Activated naive CD4-positive, alpha-beta T cell treated with anti-CD3 and anti-CD28 coated beads for 36 hours (primary cell): ENCODE measurements at places on chromosomes 13 and 19.

- DNase-seq: no peak
These were observed 15.5 kb upstream of the DCLK1 start for GRCh38 chr13:36146511-36147269.

- DNase-seq: no peak
These were observed 138.0 kb downstream of the TNFSF13B start for GRCh38 chr13:108407495-108407894.

DNA sequence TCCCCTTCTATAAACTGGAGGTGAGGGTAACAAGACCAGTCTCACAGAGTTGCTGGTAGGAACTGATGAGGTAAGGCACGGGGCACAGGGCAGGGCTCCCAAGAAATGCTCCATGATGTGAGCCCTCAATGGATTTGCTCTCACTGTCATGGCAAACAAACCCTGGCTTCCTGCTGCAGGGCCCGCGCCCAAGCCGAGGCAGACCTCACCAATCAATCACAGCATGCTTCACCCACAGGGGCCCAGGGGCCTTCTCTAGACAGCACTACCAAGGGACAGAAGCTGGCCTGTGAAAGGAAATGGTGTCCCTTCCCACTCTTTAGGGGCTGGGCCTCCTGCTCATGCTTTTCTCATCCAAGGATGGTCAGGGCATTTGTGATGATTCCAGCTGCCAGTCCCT, 25.9 kb upstream of the PLA2G4C start:
- DNase-seq: no peak

DNA sequence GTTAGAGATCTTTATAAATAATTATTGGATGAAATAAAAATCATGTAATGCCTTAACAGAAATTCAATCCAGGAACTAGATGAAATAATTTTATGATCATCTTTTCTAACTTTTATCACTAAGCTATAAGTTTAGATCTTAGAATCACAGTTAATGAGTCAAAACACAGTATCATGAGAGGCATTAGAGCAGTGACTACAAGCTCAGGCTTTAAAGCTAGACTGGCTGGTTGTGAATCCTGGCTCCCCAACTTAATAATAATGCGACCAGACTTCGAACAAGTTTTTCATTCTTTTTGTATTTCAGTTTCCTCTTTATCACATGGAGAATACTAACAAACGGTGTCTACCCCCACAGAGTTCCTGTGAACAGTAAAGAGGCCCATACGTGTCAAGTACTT, 108.6 kb downstream of the MYCBP2 start:
- no peak for DNase-seq

GRCh38 chr13:38617936-38618335, 68.9 kb upstream of the FREM2 start:
- no peak for DNase-seq

- DNase-seq: peak; percentile 67
These were observed at the start of gene FOXA3 for GRCh38 chr19:45863840-45864628. Gene FOXA3 (plus strand): TSS chr19:45864326. CDS start chr19:45864457, 131 bp downstream.

DNA sequence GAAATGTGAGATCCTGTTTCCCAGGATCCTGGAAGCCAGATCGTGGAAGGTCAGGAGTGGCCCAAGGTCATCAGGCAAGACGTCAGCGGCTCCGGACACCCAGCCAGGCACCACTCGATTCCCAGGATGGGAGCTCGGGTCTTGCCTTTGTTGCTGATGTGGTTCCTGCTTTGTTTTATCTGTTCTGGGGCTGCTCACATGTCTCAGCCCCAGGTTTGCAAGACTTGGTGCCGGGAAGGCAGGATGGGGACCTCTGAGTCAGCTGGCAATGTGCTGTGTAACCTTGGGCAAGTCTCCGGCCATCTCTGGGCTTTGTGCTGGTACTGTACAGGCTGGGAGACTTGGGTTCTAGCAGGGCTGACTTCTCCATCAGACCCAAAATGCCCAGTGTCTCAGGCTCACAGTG, 1.4 kb upstream of the FCHO1 start:
- peak; percentile 80 for DNase-seq

DNA sequence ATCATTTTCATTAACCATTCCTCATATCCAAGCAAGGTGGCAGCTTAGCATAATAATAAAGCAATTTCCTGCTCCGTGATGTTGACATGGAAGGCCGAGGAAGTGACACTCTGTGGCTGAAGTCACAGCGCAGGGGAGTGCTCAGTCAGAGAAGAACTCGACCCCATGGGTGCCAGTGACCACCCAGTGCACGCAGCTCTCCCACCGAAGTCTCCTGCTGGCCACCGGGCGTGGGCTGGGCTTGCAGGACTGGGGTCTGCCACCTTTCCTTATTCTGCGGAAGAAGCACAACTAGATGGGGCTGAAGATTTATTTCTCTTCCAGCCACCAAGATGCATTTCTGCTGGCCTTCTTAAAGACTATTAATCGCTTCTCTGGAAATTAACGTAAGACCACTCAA, 132.1 kb upstream of the SPACA7 start:
- DNase-seq: no peak

- no peak for DNase-seq
These were observed 152.1 kb upstream of the SOX21 start for GRCh38 chr13:94864474-94864873.

- DNase-seq: no peak
These were observed 9.1 kb downstream of the CDADC1 start for GRCh38 chr13:49256841-49257240.

- no peak for DNase-seq
These were observed 38.0 kb upstream of the DOCK9 start for GRCh38 chr13:99015606-99016490.

DNA sequence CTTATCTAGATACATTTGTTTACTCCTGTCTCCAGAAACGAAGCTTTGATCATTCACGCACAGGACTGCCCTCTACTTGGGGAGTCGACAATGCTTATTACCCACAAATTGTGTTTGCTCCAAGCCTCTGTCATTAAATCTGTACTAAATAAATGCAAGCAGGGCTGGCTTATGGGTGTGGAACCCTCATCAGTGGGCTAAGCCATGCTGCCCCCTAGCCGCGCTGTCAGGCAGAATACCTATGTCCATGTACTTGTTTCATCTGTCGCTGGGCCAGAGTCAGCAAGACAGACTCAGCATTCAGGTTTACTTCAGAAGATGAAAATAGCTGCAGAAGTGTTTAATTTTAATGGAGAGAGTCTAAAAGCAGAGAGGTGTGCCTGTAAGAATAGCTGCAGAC, 110.0 kb upstream of the PRR20A start:
- DNase-seq: no peak

GRCh38 chr13:85216576-85216975, 582.6 kb downstream of the SLITRK6 start:
- no peak for DNase-seq

DNA sequence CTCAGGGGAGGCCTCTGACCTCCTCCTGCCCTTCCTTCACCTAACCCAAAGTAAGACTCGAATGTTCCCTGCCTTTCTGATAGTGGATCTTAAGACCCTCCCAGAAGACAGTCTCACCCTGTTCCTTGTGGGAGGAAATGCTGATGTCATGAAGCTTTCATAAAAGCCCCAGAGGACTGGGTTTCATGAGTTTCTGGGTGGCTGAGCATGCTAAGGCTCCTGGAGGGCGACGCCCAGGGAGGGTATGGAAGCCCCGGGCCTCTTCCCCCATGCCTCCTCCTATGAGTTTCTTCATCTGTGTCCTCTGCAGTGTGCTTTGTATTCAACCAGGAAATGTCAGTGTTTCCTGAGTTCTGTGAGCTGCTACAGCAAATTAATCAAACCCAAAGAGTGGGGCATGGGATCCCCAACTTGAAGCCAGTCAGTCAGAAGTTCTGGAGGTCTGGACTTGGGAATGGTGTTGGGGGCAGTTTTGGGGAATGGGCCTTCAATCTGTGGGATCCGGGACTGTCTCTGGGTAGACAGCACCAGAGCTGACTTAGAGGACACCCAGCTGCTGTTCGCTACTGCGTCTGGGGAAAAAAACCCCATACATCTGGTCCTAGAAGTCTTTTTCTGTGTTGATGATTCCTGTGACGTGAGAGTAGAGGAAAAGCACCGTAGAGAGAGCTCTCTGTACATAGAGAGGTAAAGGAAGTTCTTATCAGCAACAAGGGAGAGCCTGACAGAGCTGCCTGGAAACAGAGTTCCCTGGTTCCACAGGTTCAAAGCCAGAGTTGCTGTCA, 2.0 kb upstream of the LILRB2 start:
- no peak for DNase-seq
